ENCODE measurements at places on chromosomes 2 and 18. TPM values are rescaled to one million over a fixed set of nuclear protein-coding genes. Genes with fewer than 3 reads are reported as not detected.

DNA sequence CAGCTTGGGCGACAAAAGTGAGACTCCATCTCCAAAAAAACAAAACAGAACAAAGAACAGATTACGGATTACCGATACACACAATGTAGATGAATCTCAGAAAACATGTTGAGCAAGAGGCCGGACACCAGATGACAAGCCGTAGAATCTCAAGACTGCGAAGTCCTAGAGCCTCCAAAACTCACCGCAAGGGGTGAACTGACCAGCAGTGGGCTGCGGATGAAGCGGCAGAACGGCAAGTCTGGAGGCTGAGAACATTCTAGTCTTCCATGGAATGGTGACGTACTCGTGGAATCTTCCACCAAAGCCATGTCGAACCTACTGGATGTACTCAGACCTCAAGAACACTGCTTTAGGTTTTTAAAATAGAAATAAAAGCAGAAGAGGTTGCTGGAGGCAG is 198.8 kb downstream of the NDUFA10 start:
- DNase-seq: peak; percentile 48

DNA sequence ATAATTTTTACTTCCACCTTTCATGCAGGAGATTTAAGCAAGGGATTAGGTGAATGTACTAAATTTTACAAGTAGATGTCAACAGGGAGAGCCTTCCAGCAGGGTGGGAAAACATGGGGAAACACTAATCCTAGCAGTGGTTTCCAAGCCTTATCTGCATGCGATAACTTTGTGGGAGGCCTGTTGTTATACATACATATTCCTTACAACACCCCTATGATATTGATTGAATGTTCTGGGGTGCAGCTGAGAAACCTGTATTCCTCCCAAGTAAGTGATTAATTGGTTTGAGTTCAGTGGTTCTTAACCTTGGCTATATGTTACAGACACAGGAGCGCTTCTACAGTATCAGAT is 65.9 kb downstream of the COL4A4 start:
- DNase-seq: no peak

PLEKHA3 gene
- total RNA-seq: 36.6 TPM

- no peak for DNase-seq
Measured at GRCh38 chr18:21242780-21243401, 859 bp downstream of the GREB1L start.

TET3 gene
- total RNA-seq: 19.9 TPM

LIMS4 gene
- total RNA-seq: 2.1 TPM
